Left forelimb (tissue), 1 donor: ENCODE measurements at places on chromosomes 12 and 14.

- no peak for DNase-seq
Observed at GRCh38 chr12:57497223-57498131, 9.6 kb downstream of the MARS1 start.

DNA sequence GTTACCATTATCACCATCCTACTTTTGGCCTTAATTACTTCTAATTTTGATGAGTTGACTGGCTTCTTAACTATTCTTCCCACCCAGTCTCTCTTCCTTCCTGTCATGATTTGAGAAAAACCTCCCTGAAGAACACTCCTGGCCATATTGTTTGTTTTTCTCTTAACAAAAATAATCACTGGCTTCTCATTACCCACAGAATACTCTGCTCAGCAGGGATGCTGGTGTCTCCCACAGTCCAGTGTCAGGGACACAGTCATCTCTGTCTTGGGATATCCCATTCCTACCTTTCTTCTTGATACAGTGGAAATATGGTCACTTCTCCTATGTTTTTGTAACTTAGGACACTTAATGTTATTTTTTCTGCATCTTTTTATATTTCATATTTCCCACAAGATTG lies 103.7 kb downstream of the SRGAP1 start:
- no peak for DNase-seq

- no peak for DNase-seq
Observed at GRCh38 chr12:14931359-14931758, 7.0 kb downstream of the ERP27 start.

- no peak for DNase-seq
Observed at GRCh38 chr14:76863724-76864407, 37.7 kb downstream of the LRRC74A start.

DNA sequence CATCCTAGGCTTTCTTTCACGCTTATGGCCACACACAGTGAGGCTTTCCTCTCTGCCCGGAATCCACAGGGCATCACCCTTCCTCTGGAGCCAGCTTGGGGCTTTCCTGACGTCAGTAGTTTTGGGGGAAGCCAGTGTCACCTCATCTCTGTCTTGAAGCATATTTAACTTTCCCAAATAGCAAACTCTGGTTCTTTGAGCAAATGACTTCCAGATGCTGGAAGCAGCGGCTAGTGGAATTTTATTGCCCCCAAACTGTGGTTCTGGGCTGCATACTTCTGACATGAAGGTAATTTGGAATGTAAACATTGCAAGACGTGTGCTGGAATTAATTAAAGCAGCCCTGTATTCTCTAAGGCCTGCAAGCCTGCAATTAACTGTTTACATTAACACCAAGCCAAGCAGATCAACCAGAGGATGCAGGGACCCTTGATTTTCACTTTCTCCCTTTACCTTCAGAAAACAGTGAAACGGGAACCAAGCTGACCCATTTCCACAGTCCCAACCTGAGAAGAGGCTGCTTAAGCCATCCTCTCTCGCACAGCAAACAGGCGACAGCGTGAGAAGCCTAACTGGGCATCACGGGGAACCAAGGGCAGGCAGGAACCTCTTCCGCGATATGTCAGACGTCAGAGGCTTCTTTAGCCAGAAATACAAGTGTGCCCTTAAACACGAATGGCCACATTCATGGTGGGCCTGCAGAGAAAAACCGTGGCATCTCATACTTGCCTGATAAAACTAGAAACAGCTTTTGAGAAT lies 258.4 kb downstream of the CACNA1C start:
- DNase-seq, result no peak

DNA sequence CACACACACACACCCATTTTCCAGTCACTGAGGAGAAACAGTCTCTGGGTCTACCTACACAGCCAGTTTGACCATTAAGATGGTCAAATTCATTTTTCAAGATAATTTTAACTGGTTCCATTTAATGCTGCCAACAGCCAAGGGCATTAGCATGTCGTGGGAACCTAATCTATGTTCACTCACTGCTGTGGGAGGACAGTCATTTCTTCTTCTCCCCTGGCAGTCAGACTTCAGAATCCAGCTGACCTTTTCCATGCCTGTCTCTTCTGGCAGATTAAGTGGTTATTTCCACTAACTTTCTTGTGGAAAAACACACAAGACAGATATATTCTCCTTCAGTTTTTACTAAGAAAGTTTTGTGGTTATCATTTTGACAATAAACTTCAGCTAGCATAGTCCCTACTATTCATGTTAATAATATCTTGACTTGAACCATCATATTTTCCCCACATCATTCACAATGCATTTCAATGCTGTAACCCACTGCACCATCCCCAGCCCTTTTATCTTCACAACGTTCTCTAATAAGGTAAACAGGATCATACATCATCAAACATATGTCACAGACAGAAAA lies 82.2 kb downstream of the DAD1 start:
- DNase-seq, result no peak
